ENCODE measurements at places on chromosomes 5 and 9.
A peak's percentile ranks its signal among the peaks of the same experiment; 100 is the strongest.

- DNase-seq: no peak
Observed at GRCh38 chr9:17751486-17751885, 172.6 kb downstream of the SH3GL2 start.

GRCh38 chr5:7539571-7539970 lies 143.6 kb downstream of the ADCY2 start:
- DNase-seq: no peak

GRCh38 chr5:132385326-132386105 lies 16.0 kb downstream of the SLC22A5 start:
- peak; percentile 30 for DNase-seq

- DNase-seq: no peak
Observed at GRCh38 chr5:171410181-171410580, 9.3 kb upstream of the FGF18 start.

GRCh38 chr5:136079195-136079985 lies 50.6 kb downstream of the TGFBI start:
- DNase-seq: no peak
